ENCODE measurements at places on chromosomes 11 and 22.

GRCh38 chr11:1219446-1219833, 3.4 kb upstream of the MUC5B start:
- DNase-seq: no peak

GRCh38 chr11:108959874-108960273, 295.0 kb downstream of the DDX10 start:
- DNase-seq: no peak

- DNase-seq: no peak
Measured at GRCh38 chr11:112087212-112087611, 539 bp downstream of the SDHD start.

GRCh38 chr11:57237204-57237681, at the start of gene APLNR:
TSS of gene APLNR (minus strand) at chr11:57237250. CDS start at chr11:57237004, 246 bp downstream.
- DNase-seq: no peak

DNA sequence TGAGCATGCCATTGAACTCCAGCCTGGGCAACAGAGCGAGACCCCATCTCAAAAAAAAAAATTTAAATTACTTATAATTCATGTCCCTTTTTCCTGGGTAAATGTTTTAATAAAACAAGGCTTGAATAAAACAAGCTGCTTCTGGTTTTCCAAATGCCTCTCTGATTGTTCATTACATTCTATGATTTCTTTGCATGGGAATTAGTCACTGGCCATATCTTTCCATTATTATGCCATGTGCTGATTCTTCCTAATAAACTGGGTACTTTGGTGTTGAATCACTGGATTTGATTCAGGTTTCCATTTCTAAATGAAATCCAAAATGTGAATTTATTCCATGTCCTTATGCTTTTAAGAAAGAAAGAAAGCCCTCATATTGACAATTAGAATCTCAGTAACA, 42.6 kb downstream of the ZNF215 start:
- no peak for DNase-seq
